ENCODE measurements at places on chromosomes 11 and 22. TPM values are rescaled to one million over a fixed set of nuclear protein-coding genes. Genes with fewer than 3 reads are reported as not detected.
A peak's percentile ranks its signal among the peaks of the same experiment; 100 is the strongest.

Gene NCAM1
- total RNA-seq = 76.7 TPM

Gene CCDC73
- total RNA-seq = not detected

GRCh38 chr22:19909350-19910179 is 32.0 kb upstream of the COMT start:
- H3K27me3 ChIP-seq = no peaks in the 10 kb centered on the region
- DNase-seq = peak; percentile 86
- H3K36me3 ChIP-seq = peaks cover 13% of the 10 kb centered on the region
- H3K27ac ChIP-seq = peak overlapping the region; percentile 69
- H3K4me3 ChIP-seq = no peak overlapping the region

Gene TTC36
- total RNA-seq = 1.1 TPM

GRCh38 chr11:15938121-15938611 is 418.2 kb downstream of the SOX6 start:
- DNase-seq = no peak
- no peaks in the 10 kb centered on the region for H3K4me1 ChIP-seq
- H3K36me3 ChIP-seq = no peaks in the 10 kb centered on the region
- H3K4me3 ChIP-seq = no peak overlapping the region

- no peak overlapping the region for H3K27ac ChIP-seq
- H3K4me1 ChIP-seq = peaks cover 23% of the 10 kb centered on the region
- no peak overlapping the region for H3K4me3 ChIP-seq
- peaks cover 2% of the 10 kb centered on the region for H3K27me3 ChIP-seq
Observed at GRCh38 chr11:10978198-10978597, 120.3 kb upstream of the ZBED5 start.

Gene BIK
- 0.61 TPM for total RNA-seq

DNA sequence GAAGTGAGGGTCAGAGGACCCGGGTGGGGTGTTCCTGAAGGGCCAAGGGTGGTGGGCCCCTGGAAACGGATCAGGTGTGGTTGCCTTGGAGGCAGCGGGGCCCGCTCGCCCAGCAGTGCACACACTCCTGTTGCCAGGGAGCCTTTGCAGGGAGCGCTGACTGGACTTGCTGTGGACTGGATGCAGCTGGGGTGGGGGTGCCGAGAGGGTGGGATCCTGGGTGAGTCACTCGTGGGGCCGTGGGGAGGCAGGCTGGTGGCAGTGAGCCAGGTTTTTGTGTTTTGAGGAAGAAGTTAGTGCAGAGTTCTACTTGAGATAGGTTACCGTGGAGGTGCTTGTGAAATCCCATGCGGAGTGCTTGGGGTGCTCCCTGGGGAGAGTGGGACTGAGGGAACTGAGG is 1.3 kb downstream of the MRPL23 start:
- H3K36me3 ChIP-seq = no peaks in the 10 kb centered on the region
- no peaks in the 10 kb centered on the region for H3K4me1 ChIP-seq
- no peaks in the 10 kb centered on the region for H3K27me3 ChIP-seq

GRCh38 chr11:76064192-76064591 is 142.1 kb downstream of the WNT11 start:
- no peak overlapping the region for H3K4me3 ChIP-seq
- H3K36me3 ChIP-seq = peaks cover 18% of the 10 kb centered on the region

Gene CLMP
- total RNA-seq = 4.2 TPM

- H3K4me1 ChIP-seq = peaks cover 30% of the 10 kb centered on the region
- DNase-seq = no peak
- H3K36me3 ChIP-seq = peaks cover 2% of the 10 kb centered on the region
- H3K27me3 ChIP-seq = peaks cover 58% of the 10 kb centered on the region
Observed at GRCh38 chr11:66420671-66421476, at the start of gene NPAS4. NPAS4 (plus strand) TSS chr11:66421035; CDS start chr11:66421180, 145 bp downstream.

- no peaks in the 10 kb centered on the region for H3K27me3 ChIP-seq
- DNase-seq = no peak
- no peaks in the 10 kb centered on the region for H3K36me3 ChIP-seq
Observed at GRCh38 chr11:79265756-79266322, 175.0 kb downstream of the TENM4 start.

DNA sequence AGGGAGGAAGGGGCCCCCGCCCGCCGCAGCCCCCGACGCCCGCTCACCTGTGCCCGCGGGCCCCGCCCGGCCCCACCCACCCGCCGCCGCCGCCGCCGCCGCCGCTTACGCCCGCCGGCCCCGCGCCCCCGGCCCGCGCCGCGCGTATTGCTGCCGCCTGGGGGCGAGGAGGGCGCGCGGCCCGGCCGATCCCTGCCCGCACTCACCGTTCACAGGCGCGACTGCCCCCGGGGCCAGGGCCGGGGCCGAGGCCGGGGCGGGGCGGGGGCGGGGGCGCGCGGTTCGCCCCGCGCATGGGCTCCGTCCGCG is 212 bp downstream of the HRAS start:
- peaks cover 4% of the 10 kb centered on the region for H3K4me1 ChIP-seq
- H3K27ac ChIP-seq = no peak overlapping the region
- H3K36me3 ChIP-seq = no peaks in the 10 kb centered on the region
- no peak for DNase-seq
- H3K4me3 ChIP-seq = no peak overlapping the region

GRCh38 chr11:75654314-75654713 is 14.5 kb downstream of the MAP6 start:
- no peaks in the 10 kb centered on the region for H3K36me3 ChIP-seq
- DNase-seq = no peak
- H3K4me1 ChIP-seq = peaks cover 10% of the 10 kb centered on the region

- H3K27ac ChIP-seq = no peak overlapping the region
- no peaks in the 10 kb centered on the region for H3K36me3 ChIP-seq
- H3K4me3 ChIP-seq = no peak overlapping the region
- no peak for DNase-seq
- H3K27me3 ChIP-seq = peaks cover 8% of the 10 kb centered on the region
Observed at GRCh38 chr11:130458410-130458729, 9.9 kb downstream of the ADAMTS15 start.

DNA sequence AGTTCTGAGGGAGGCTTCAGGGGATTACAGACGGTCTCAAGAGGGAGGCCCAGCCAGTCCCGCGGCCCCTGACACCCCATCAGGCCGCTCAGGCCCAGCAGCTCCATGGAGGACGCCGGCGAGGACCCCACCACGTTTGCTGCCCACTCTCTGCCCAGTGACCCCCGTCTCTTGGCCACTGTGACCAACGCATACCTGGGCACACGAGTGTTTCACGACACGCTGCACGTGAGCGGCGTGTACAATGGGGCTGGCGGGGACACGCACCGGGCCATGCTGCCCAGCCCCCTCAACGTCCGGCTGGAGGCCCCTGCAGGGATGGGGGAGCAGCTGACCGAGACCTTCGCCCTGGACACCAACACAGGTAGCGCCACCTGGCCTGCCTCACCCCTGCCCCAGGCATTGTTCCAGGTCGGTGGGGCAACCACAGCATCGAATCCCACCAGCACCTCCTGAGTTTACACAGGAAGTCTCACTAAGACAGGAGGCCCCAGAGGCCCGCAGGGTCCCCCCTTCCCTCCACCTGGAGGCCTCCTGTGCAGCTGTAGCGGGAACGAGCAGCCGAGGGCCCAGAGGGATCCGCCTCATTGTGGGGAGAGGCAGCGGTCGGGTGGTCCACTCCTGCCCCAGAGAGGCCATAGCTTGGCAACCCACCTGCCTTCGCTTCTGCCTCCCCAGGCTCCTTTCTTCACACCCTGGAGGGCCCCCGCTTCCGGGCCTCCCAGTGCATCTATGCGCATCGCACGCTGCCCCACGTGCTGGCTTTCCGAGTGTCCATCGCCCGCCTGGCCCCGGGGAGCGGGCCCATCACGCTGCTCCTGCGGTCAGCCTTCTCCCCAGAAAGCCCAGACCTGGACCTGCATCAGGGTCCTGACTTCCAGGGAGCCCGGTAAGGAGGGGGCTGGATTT is 1.0 kb downstream of the PGGHG start:
- peak overlapping the region; percentile 77 for H3K4me3 ChIP-seq
- H3K4me1 ChIP-seq = peaks cover 3% of the 10 kb centered on the region
- no peak overlapping the region for H3K27ac ChIP-seq

DNA sequence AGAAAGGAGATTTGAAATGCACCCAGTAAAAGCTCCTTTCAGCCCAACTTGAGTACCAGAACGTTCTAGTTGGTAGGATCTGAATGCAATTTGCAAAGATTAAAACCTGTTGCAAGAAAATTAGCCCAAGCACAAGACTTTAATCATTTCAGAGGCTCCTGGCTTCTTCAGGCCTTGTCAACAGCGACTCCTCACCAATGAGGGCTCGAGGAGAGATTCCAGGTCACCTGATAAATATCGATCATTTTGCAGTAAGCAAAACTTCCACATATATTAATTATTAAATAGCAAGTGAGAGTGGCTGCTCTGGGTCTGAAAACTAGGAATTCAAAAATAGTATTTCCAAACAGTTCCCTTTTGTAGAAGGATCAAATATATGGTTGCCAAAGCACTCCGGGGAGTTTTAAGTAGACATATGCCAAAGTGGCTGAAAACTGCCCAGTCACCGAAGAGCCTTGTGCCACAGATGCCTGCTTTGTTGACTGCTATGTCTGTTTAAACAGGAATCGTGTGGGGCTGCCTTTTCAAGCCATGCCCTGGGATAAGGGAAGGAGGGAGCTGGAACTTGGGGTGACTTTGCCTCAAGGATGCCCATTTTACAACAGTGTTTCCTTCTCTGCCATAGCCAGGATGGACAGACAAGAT is 64.0 kb downstream of the CSNK2A3 start:
- no peaks in the 10 kb centered on the region for H3K27me3 ChIP-seq
- DNase-seq = no peak
- H3K4me3 ChIP-seq = no peak overlapping the region
- H3K36me3 ChIP-seq = no peaks in the 10 kb centered on the region
- H3K27ac ChIP-seq = peak overlapping the region; percentile 23
- H3K4me1 ChIP-seq = peaks cover 4% of the 10 kb centered on the region

Gene XPNPEP3
- total RNA-seq = 34.7 TPM

DNA sequence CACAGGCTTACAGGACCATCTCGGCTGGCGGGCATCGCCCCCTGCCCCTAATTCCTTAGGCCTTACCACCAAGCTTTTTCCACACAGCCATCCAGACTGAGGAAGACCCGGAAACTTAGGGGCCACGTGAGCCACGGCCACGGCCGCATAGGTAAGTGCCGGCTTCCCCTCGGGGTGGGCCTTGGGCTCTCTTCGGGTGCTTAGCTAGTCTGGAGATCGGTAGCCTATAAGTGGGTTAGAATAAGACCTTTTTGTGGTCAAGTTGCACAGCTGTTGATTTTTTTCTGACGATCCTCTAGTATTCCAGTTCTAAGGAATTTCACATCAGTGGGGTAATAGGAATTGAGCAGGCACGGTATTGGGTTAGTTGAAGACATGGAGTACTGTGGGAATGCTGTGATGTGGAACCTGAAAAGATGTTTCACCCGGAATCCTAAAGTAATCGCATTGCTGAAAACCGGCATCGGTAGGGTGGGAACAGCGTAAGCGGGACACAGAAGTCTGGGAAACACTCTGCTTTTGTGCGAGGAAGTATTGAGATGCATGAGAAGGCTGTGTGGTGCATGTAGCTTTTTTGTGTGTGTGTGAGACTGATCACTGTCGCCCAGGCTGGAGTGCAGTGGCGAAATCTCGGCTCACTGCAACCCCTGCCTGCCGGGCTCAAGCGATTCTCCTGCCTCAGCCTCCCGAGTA is 669 bp downstream of the RPL27A start:
- H3K27me3 ChIP-seq = peaks cover 5% of the 10 kb centered on the region
- DNase-seq = no peak
- peaks cover 58% of the 10 kb centered on the region for H3K4me1 ChIP-seq
- H3K4me3 ChIP-seq = peak overlapping the region; percentile 99
- peaks cover 38% of the 10 kb centered on the region for H3K36me3 ChIP-seq

Gene TMEM121B
- 12.2 TPM for total RNA-seq

Measured in neural crest cell (in vitro differentiated cells).